ENCODE measurements at places on chromosomes 12 and 14.

- DNase-seq: no peak
Measured at GRCh38 chr12:30320561-30320960, 375.1 kb downstream of the IPO8 start.

DNA sequence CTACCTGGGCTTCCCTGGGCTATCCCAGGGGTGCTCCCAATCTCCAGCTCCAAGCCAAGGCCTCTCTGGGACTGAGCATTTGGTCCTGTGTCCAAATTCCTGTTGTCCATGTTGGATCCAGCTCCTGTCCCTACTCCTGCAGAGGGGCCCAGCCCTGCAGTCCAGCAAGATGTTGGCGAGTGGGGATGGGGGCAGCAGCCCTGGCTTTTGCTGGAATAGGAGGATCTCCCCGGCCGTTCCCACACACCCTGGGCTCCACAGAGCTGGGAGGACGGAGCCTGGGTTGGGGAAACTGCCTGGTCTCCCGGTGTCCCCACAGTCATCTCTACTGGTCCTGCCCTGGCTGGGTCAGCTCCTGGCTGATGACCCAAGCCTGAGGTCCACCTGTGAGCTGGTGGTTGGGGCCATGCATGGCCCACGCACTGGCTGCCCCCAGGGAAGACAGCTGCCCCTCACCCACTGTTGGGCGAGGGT is 219.6 kb upstream of the C14orf180 start:
- no peak for DNase-seq

DNA sequence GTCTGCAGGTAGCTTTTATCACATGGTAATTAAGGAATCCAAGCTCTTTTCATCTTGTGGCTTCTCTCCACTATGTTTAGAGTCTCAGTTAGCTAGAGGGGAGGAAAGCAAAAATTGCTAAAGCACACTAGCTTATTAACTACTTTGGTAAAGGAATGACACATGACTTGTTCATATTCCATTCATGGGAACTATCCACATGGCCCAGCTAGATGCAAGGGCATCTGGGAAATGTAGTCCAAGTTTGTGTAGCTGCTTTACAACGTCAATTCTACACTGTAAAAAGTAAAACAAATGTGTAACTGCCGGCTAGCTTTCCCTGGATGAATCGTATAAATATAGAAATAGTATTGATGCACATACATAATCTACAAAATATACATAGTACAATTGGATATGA is 244.5 kb upstream of the LRFN5 start:
- no peak for DNase-seq

GRCh38 chr12:64072916-64073575 is 149.1 kb downstream of the KICS2 start:
- no peak for DNase-seq

DNA sequence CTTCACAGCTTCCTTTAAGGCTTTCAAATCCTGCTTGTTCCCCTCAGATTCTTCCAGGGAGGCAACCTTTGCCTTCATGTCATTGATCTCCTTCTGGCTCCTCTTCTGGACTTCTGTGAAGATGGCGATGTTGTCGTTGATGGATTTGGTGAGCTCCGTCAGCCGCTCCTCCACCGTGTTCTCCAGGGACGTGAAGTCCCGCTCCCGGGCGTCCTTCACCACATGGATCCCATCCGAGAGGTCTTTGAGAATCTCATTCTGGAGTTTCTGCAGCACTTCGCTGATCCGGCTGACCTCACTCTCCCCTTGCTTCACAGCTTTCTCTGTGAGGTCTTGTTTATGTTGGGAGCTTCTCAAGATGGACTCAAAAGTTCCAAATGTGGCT is 7.9 kb downstream of the CKAP4 start:
- no peak for DNase-seq
